WTC11 (cell line): ENCODE measurements at places on chromosomes 3 and 15.

- DNase-seq: no peak
Observed at GRCh38 chr3:48232232-48232631, 8.7 kb upstream of the ZNF589 start.

DNA sequence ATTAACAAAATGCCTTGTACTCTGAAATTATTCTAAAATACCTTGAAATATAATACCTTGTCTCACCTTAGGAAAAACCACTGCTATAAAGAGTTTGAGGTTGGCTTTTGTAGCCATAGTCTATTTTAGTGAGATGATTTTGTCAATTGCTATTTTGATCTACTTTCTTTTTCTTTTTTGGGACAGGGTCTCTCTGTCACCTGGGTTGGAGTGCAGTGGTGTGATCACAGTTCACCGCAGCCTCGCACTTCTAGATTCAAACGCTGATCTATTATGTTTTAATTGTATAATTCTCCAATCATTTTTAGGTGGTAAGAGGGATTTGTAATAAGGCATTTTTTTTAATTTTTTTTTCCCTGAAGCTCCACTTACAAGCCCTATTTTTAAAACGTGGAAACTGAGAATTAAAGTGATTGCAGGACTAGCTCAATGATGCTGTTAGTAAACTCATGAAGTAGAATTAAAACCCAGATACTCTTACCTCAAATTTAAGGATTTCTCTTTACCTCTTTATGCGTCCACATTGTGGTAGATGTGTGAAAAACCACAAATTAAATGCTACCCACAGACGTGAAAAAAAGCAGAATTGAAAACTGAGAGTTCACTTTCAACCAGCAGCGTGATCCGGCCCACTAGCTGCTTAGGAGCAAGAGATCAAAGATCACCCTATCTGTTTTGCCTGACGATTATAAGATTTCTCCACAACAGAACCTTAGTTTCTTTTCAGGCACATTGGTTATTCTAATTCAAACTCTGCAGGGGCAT is 384.2 kb downstream of the CGGBP1 start:
- DNase-seq: no peak

- no peak for DNase-seq
Observed at GRCh38 chr3:141482245-141482922, 4.4 kb upstream of the RASA2 start.

GRCh38 chr15:74869372-74869725 is 3.8 kb downstream of the SCAMP2 start:
- no peak for DNase-seq

GRCh38 chr3:104353951-104354350 is 1012.8 kb upstream of the ALCAM start:
- DNase-seq: no peak

GRCh38 chr3:196280689-196281440 is 6.7 kb downstream of the PCYT1A start:
- DNase-seq: no peak

- no peak for DNase-seq
Observed at GRCh38 chr15:37771465-37771864, 163.0 kb upstream of the TMCO5A start.

DNA sequence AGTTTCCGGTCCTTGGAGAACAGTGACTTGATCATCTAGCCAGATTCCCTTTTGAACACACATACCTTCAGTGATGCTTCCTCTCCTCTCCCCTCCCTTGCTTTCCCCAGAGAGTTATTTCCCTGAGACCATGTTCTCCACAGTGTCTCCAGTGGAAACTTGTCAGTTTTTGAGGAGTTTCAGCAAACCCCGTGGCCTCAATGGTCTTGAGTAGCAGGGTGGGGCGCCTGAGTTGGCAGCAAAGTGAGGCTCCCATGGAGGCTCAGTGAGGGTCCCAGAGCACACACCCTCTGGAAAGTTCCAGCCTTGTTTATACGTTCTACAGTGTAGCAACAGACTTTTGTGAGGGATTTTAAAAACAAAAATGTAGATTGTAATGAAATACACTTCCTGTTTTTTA is 135.1 kb downstream of the LRRC28 start:
- DNase-seq: no peak

- no peak for DNase-seq
Observed at GRCh38 chr3:18234717-18235335, 190.3 kb downstream of the SATB1 start.

GRCh38 chr3:129606636-129607390 is at the start of gene PLXND1:
Gene PLXND1 (minus strand): TSS chr3:129606676. CDS start chr3:129606639, 37 bp downstream.
- peak; percentile 63 for DNase-seq

- no peak for DNase-seq
Observed at GRCh38 chr3:151200586-151200985, 2.4 kb downstream of the GPR171 start.

- no peak for DNase-seq
Observed at GRCh38 chr15:90638963-90639362, 78.2 kb upstream of the BLM start.

- DNase-seq: no peak
Observed at GRCh38 chr3:119849126-119849525, 67.2 kb downstream of the NR1I2 start.

- no peak for DNase-seq
Observed at GRCh38 chr3:60729056-60729455, 522.2 kb downstream of the FHIT start.

- no peak for DNase-seq
Observed at GRCh38 chr3:152255290-152255689, 13.4 kb upstream of the MBNL1 start.

GRCh38 chr3:73249047-73249446 is 187.6 kb downstream of the EBLN2 start:
- no peak for DNase-seq

GRCh38 chr15:38408576-38408975 is 45.4 kb upstream of the FAM98B start:
- DNase-seq: no peak
